Aorta (tissue), 5 donors: ENCODE measurements at places on chromosomes 1 and 21. TPM values are rescaled to one million over a fixed set of nuclear protein-coding genes. Genes with fewer than 3 reads are reported as not detected.

DNA sequence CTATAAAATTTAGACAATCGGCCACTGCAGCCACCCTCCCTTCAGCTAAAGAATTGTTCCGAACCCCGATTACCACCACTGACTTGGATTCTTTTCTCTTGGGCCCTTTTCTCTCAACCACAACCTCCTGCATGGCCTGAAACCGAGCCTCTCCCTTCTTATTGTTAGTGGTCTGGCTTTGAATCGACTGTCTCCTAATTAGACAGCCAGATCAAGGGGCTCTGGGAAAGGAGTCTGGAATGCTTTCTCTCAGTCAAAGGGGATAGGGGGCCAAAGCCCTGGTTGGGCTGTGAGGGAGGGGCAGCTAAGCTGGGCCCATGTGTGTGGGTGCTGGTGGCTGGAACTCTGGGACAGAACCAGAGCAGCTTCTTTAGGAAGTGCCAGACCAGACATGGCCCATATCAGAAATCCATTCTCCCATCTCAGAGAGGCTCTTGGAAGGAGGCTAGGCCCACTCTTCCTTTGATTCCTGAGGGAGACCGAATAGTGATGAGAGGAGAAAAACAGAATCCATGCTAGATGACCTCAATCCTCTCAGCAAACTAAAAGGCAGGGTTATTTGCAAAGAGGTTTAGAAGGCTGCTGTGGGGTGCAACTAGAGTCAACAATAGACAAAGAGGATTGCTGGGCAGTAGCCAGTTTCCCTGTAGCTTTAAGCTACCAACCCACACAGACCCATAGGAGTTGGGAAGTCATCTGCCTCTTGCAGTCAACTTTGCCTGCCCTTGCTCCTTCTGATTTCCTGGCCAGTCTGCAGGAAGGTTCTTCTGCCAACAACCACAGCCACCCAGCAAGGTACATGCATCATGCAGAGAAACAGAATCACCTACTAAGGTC, 117.6 kb downstream of the AK5 start:
- no peak for DNase-seq
- H3K27me3 ChIP-seq, result no peaks in the 10 kb centered on the region
- H3K27ac ChIP-seq, result no peak overlapping the region
- H3K4me1 ChIP-seq, result no peaks in the 10 kb centered on the region
- no peaks in the 10 kb centered on the region for H3K36me3 ChIP-seq

DNA sequence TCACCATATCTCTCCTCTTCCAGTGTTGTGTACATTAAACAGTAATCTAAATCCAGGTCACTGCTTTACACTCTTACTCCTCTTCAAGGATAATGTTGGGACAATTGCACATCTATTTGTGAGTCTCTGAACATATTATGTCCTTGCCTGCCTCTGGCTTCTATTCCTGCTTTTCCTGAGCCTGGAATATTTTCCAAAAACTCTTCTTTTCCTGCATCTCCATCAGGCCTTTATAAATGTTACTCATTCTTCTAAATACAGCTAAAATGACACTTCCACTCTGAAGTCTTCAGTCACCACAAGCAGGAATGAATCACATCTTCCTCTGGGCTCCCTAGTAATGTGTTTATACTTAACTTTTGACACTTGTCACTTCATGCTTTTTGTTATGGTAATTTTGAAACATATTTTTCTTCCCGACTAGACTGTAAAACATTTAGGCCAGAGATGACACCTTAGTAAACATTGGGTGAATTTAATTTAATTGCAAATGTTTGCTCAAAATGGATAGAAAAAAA, 396.0 kb downstream of the LRRIQ3 start:
- H3K4me3 ChIP-seq, result no peak overlapping the region
- no peaks in the 10 kb centered on the region for H3K36me3 ChIP-seq
- no peaks in the 10 kb centered on the region for H3K27me3 ChIP-seq
- DNase-seq, result no peak

DNA sequence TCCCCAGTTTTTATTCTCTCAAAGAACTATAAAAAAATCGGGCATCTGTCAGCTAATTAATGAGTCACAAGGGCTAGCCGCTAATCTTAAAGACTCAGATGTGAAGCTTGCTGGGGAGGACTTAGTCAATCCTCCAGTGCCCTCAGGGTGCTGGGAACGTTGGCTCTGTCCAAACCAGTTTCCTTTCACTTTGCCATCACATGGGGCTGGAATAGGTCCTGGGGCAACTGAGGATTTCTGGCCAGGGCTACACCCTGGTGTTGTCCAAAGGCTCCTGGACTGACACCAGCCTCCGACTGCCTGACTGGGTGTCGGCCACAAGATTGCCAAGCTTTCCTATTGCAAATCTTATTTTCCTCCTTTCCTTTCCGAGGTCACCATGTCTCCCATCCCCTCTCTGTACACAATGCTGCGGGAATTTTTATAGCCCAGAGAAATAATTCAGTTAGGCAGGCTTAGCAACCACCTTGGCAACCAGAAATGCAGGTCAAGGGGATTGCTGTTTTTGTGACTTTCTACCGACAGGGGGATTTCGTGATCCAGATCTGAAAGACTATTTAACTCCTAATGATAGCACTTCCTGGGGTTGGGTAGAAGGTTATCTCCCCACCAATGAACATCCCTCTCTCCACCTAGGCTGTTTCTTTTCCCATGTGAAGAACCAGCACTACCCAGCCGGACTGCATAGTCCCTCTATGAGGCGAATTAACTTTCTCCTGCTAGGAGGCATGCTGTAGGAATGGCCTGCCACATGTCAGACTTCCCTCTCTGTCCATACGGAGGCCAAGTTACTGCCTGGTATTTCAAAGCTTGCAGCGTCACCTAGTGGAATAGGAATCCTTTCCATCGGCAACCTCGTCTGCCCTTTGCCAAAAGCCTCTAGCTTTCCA, 29.9 kb upstream of the CTBS start:
- DNase-seq, result no peak
- H3K4me1 ChIP-seq, result peaks cover 3% of the 10 kb centered on the region
- H3K27me3 ChIP-seq, result no peaks in the 10 kb centered on the region
- H3K4me3 ChIP-seq, result peak overlapping the region; percentile 60
- no peaks in the 10 kb centered on the region for H3K36me3 ChIP-seq

DNA sequence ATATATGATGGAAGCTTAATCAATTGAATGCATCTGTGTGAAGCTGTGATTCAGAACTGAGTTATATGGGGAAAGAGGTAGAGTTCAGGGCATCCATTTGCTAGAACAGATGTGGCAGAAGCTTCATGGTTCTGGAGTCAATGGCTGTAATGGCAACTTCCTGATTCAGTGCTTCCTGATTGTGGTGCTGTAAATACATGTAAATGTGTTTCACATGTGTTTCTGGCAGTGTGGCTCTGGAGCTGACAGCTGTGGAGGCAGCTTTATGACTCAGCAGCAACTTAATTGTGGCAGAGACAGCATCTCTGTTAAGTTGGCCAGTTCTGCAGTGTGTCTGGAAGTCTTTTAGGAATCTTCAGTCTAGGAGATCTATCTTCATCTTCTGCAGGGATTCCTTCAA, 226.6 kb upstream of the ZRANB2 start:
- H3K36me3 ChIP-seq, result no peaks in the 10 kb centered on the region
- H3K27me3 ChIP-seq, result no peaks in the 10 kb centered on the region
- no peak for DNase-seq
- H3K4me1 ChIP-seq, result no peaks in the 10 kb centered on the region
- H3K27ac ChIP-seq, result no peak overlapping the region

DNA sequence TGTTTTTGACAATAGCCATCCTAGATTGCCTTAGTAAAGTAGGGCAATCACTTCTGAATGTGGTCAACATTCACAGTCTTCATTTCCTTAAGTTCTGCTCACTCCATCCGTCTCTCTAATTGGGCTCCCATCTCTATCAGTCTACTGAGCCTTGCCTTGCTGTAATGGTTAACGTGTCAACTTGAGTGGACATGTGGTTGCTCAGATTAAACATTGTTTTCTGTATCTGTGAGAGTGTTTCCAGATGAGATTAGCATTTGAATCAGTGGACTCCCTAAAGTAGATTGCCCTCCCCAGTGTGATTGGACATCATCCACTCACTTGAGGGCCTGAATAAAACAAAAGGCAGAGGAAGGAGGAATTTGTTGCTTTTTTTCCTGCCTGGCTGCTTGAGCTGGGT, 26.4 kb downstream of the C1orf216 start:
- H3K4me3 ChIP-seq, result no peak overlapping the region
- H3K36me3 ChIP-seq, result no peaks in the 10 kb centered on the region
- no peak for DNase-seq
- H3K27me3 ChIP-seq, result no peaks in the 10 kb centered on the region
- H3K4me1 ChIP-seq, result no peaks in the 10 kb centered on the region

DNA sequence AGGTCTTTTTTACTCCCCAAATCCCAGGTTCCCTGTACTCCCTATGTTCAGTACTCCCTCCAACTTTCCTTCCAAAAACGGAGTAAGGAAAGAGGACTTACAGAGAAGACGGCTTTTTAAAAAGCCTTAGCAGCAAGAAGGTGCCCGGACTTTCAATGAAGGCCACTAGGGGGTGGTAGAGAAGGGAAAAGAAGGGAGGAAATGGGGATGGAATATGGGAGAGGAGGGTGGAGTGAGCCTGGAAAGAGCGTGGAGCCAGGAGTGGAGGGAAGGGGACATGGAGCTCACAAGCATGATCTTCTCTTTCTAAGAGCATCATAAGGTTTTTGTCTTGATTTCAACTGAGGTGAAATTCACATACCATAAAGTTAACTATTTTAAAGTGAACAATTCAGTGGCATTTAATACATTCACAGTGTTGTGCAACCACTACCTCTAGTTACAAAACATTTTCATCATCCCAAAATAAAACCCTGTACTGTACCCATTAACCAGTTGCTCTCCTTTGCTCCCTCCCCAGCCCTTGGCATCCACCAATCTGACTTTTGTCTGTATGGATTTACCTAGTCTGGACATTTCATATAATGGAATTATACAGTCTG, 129.9 kb downstream of the ZNF281 start:
- DNase-seq, result no peak
- H3K36me3 ChIP-seq, result no peaks in the 10 kb centered on the region
- no peaks in the 10 kb centered on the region for H3K27me3 ChIP-seq
- no peak overlapping the region for H3K4me3 ChIP-seq
- H3K27ac ChIP-seq, result no peak overlapping the region

DNA sequence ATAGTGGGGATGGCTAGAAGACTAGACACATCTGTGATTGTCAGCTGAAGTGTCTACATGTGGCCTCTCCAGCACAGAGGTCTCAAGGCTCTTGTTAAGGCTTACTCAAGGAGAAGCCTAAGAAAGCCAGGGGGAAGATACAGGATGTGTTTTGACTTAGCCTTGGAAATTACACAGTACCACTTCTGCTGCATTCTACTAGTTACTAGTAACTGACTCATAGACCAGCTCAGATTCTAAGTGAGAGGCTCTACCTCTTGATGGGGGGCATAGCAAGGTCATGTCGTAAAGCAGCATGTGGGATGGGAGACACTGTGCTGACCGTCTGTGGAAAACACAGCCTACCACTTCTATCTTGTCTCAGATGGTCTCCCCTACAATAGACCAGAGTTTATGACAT, 99.5 kb downstream of the UBE2U start:
- no peak overlapping the region for H3K27ac ChIP-seq
- DNase-seq, result no peak
- H3K4me1 ChIP-seq, result no peaks in the 10 kb centered on the region
- no peaks in the 10 kb centered on the region for H3K36me3 ChIP-seq
- no peak overlapping the region for H3K4me3 ChIP-seq
- no peaks in the 10 kb centered on the region for H3K27me3 ChIP-seq

DNA sequence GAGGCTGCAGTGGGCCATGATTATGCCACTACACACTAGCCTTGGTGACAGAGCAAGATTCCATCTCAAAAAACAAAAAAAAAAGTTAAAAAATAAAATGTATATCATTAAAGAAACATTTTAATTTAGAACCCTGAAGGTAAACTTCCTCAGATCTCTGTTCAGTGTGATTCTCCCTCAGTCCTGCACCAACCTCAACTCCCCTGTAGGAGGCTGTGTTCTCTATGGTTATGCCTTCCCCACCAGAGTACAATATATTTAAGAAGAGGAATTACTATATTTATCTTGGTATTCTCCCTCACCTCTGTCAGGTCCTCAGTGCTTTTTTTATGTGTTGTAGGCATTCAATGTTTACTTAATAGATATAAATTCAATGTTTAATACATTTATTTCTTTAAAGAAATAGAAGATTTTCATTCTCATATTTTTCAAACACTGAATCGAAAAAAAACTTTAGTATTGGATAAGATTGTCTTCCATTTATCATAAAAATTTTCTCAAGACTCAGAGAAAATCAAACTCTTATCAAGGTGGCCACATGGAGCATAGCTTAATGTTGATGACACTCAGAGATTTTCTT, 4.8 kb upstream of the LRRC8B start:
- no peak for DNase-seq
- no peaks in the 10 kb centered on the region for H3K27me3 ChIP-seq
- H3K4me1 ChIP-seq, result no peaks in the 10 kb centered on the region
- H3K27ac ChIP-seq, result no peak overlapping the region

HIVEP3 gene
- 6.3 TPM for total RNA-seq

NHLH1 gene
- 0.24 TPM for total RNA-seq

LCE1D gene
- not detected for total RNA-seq
